ENCODE measurements at places on chromosomes 11 and 22.

DNA sequence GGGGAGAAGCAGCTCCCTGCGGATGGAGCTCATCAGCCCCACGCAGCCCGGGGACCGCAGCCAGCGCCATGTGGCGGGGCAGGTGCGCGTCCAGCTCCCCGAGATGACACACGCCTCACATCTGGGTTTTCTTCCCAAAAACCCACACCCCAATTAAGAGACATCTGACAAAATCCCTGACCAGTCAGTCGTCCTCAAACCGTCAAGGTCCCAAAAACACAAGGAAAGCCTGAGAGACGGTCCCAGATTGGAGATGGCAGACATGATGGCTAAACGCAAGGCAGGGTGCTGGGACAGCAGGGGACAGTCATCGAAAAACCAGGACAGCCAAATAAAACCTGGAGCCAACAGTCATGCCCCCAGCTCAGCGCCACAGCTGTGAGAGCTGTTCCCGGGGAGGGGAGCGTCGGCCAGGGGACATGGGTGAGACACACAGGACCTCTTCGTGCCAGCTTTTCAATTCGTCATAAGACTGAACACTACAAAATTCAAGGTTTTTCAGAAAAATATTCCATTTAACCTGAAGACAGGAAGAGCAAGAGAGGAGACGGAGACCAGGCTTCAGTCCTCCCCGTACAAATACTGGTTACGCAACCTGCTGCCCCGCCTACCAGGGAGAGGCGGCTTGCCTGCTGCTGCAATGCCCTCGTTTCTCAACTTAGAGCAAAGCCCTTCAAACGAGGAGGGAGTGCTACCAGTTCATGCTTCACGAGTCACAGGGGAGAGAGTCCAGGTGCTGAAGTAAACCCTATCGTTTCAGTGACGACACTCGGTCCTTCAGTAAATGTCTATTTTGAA, 10.5 kb downstream of the TOLLIP start:
- ATAC-seq = no peak

- ATAC-seq = no peak
Measured at GRCh38 chr11:132414451-132414850, 1044.0 kb downstream of the NTM start.

DNA sequence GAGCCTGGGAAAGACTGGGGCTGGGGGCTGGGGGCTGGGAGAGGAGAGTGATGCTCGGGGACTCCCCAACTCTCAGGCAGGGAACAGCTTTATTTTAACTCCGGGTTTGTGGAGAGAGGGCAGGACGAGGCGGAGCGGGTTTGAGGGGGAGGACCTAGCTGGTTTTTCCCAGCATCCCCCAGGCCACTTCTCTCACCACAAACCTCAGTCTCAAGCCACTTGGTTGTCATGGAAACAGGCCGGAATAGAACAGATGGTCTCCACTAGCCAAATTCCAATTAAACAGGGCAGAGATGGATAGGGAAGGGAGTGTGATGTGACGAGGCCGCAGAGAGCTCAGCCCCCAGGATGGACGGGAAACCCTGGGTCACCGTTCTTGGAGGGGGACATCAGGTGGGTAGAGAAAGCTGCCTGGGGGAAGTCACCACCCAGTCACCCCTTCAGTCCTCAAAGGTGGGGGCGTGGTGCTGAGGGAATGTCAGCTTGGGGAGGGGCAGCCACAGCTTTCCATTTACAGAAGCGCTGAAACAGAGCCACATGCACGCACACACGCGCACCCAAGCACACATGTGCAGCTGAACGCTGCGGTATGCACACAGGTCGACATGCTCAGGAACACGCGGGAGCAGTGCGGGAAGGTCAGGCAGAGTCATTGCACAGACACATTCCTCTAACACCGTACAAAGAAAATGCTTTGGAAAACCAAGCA, 19.2 kb downstream of the NECTIN1 start:
- no peak for ATAC-seq

GRCh38 chr11:85096939-85097338, 530.2 kb downstream of the DLG2 start:
- ATAC-seq = no peak

Data from activated CD4-positive, CD25-positive, alpha-beta regulatory T cell treated with anti-CD3 and anti-CD28 coated beads, Interleukin-2, amount 50 U/mL, for 24 hours (primary cell).